Temporal lobe (tissue), 4 donors: ENCODE measurements at places on chromosomes 11 and 22. TPM values are rescaled to one million over a fixed set of nuclear protein-coding genes. Genes with fewer than 3 reads are reported as not detected.

Gene MUC2
- total RNA-seq: not detected

Gene UPB1
- total RNA-seq: 0.25 TPM

Gene TRIM34
- 0.74 TPM for total RNA-seq

Gene SLC37A2
- 1.2 TPM for total RNA-seq

Gene TMEM132A
- total RNA-seq: 105 TPM

Gene SIRT3
- total RNA-seq: 12.3 TPM

Gene GDPD4
- not detected for total RNA-seq

Gene RCOR2
- 7.9 TPM for total RNA-seq

Gene PANX2
- total RNA-seq: 3.2 TPM

Gene DCDC1
- total RNA-seq: 1.2 TPM

Gene CKAP5
- total RNA-seq: 150 TPM

Gene MS4A6A
- total RNA-seq: 0.98 TPM

Gene RAG1
- 0.25 TPM for total RNA-seq

Gene NUP160
- 59.0 TPM for total RNA-seq

Gene CEND1
- 8.6 TPM for total RNA-seq

Gene ZC3H12C
- total RNA-seq: 17.2 TPM

Gene LYVE1
- 4.9 TPM for total RNA-seq

Gene EHF
- total RNA-seq: 0.25 TPM

Gene TREH
- not detected for total RNA-seq

Gene SLC22A9
- under 0.01 TPM for total RNA-seq
